Stimulated activated CD8-positive, alpha-beta memory T cell treated with anti-CD3 and anti-CD28 coated beads, Interleukin-4, amount 100 ng/mL, for 24 hours (primary cell): ENCODE measurements at places on chromosomes 13 and 19.
A peak's percentile ranks its signal among the peaks of the same experiment; 100 is the strongest.

- no peak for DNase-seq
These were observed 697 bp downstream of the FCGRT start for GRCh38 chr19:49512970-49513745.

DNA sequence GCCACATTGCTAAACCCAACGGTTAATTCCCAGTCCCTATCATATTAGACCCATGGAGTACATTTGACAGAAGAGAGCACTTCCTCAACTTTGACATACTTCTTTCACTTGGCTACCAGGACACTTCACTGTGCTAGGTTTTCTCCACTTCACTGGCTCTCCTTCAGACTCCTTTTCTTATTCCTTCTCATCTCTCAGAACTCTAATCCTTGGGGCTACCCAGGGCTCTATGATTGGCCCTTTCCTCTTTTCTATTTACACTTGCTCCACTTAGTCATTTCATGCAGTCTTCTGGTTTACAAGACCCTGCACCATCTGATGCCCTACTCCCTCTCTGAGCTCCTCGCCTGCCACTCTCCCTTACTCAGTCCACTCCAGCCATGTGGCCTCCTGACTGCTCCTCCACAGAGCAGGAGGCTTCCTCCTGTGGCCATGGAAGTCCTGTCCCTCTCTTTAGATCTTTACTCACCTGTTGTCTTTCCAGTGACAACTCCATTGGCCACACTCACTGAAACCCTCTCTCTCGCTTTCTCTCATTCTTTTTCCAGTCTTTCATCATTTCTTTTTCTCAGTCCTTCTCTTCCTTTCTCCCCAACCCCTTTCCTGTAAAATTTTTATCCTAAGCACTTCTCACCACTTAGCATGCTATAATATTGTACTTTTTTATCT, 90.4 kb downstream of the TBC1D4 start:
- DNase-seq: no peak

DNA sequence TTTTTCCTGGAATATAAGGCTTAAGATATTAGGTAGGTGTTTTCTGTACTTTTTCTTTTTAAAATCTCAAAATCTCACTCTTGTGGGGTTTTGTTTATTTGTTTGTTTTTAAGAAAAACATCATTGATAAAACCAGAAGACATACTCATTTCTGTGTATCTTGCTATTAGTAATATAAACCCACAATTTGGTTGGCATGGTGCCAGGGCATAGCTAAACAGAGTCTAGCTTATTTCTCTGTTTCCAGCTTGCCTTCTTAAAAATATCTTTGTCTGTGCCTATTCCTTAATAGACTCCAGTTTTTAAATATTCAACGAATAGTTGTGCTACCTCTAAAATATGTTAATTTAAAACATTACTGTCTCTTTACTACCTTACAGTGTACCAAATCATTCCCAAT, 1121.9 kb upstream of the PCDH20 start:
- no peak for DNase-seq

DNA sequence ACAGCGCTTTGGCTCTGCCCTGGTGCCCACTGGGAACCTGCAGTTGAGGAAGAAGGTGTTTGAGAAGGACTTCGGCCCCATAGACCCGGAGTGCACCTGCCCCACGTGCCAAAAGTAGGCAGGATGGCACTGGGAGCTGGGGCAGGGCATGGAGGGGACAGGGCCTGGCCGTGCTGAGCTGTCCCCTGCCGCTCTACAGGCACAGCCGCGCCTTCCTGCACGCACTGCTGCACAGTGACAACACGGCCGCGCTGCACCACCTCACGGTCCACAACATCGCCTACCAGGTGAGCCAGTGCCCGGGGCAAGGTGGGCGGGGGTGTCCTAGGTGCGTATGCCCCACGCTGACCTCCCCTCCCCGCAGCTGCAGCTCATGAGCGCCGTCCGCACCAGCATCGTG, 5.1 kb upstream of the DNM2 start:
- no peak for DNase-seq

- peak; percentile 2 for DNase-seq
These were observed 134.4 kb upstream of the TSC22D1 start for GRCh38 chr13:44710576-44710975.

- DNase-seq: no peak
These were observed 26.4 kb upstream of the TPTE2 start for GRCh38 chr13:19587635-19588300.

- DNase-seq: peak; percentile 12
These were observed 2.0 kb downstream of the LRRC4B start for GRCh38 chr19:50565984-50566903.

DNA sequence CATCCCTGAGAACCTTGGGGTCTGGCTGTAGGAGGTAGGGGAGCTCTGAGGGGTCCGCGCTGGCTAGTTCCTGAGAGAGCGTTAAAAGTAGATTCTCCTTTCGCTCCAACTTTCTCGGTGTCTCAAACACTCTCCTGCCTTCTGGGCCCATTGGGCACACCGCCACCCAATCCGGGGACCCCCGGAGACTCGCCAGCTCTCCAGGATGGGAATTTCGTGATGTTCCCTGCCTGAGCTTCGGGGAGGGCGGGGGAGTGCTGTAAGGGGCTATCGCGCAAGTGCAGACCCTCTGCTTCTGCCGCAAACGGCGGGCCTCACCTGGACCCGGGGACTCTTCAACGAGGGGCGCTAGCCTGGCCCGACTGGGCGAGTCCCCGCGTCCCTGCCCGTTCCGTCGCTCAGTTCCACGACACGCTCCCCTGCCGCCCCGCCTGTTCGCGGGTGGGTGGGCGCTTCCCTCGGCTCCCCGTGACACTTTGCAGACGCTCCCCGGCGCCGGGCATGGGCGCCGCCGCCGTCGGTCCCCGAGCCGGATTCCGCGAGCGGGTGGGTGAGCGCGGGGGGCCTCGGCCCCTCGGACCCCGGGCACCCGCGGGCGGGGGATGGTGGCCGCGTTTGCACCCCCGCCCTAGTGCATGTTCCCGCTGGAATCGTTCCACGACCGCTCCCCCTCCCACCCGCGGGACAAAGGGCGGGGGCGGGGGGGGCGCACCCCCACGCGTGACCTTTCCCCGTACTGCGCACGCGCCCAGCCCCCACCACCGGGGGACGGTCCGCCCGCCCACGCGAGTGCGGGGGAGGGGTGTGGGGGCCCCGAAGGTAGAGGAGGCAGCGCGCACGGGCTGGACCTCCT, at the start of gene CCDC106:
Gene CCDC106, plus strand, starts transcription at position 481 of the 853 bp plus-strand sequence. CDS start 835 bp downstream, outside the sequence.
- DNase-seq: no peak
